Fibroblast of villous mesenchyme (primary cell): ENCODE measurements at places on chromosomes 1 and 21.

DNA sequence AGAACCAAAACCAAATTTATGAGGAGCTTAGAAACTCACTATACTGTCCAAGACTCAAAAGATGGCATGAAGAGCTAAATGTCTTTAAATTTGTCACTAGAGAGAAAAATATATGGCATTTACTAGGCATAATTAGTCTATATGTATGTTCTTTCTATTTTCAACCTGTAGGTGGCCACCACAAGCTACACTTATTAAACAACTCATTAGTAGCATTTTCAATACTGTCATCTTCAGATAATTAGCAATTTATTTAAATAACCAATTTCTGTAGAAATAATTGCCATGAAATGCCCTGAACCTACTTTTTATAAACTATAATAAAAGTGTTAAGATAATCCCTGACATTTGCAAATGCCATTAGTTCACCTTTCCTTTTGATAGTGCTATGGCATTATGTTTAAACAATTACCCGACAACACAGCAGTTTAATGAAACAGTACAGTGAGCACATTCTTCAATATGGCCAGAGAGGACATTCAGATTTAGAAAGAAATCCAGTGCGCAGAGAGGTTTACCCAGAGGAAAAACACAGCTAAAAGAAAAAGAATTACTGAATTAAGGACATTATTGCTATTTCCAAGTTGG, 522.5 kb downstream of the PTBP2 start:
- peak; percentile 37 for DNase-seq

DNA sequence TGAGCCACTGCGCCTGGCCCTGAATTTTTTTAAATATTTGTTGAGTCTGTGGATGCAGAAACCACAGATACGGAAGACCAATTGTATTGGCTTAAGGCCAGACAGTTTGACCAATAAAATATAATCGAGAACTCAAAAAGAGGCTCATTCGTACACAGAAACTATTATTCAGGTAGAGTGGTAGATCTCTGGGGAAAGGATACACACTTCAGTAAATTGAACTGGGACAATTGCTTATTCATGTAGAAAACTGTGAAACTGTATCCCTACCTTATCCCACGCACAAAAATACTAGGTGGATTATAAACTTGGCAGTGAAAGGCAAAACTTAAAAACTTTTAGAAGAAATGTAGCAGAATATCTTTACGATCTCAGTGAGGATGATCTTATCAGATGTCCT, 25.0 kb upstream of the SHE start:
- no peak for DNase-seq

- no peak for DNase-seq
These were observed 19.0 kb downstream of the CYP4B1 start for GRCh38 chr1:46817814-46818213.

- DNase-seq = peak; percentile 67
These were observed 7.3 kb downstream of the SYNC start for GRCh38 chr1:32695098-32695904.

DNA sequence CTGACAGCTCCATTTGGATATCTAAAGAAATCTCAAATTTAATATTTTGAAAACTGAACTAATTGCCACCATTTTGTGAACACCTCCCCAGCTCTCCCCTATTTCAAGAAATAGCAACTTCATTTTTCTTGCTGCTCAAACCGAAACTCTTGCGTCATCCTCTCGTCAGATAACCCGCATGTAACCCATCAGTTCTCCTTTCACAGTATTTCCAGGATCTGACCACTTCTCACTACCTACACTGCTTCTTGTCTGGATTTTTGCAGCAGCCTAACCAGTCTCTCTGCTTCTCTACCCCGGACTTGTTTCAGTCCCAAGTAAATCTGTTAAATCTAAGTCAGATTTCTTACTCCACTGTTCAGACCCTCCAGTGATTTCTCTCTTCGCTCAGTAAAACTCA, 75.6 kb downstream of the MTR start:
- no peak for DNase-seq

- peak; percentile 43 for DNase-seq
These were observed 24.0 kb upstream of the PADI6 start for GRCh38 chr1:17347769-17348592.

DNA sequence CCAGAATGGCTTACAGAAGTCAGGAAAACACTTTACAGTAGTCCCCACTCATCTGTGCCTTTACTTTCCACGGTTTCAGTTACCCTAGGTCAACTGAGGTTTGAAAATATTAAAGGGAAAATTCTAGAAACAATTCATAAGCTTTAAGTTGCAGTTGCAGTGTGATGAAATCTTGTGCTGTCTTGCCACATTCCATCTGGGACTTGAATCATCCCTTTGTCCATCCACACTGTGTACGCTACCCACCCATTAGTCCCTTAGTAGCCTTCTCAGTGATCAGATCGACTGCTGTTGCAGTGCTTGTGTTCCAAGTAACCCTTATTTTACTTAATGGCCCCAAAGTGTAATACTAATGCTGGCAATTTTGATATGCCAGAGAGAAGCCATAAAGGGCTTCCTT, 30.5 kb downstream of the ZCCHC17 start:
- peak; percentile 69 for DNase-seq

GRCh38 chr1:226650236-226650841, 88.7 kb downstream of the ITPKB start:
- no peak for DNase-seq

DNA sequence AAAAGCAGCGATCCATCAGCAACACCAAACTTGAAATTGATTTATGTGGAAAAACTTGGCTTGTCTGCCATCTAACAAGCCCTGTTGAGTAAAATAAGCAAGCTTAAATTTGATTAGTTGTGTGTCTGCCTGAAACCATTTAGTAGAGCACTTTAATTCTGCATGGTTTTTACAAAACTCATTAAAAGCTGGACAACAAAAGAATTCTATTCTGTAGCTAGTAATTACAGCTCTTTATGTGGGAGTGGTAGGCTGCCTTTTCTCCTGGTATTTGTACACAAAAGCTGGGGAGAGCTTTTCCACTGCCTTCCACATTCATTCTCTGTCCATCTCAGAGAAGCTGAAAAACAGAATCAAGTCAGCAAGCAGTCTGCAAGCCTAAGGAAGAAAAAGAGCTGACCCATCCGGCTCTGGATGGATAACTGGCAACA, 1.7 kb downstream of the ETS2 start:
- DNase-seq = no peak

DNA sequence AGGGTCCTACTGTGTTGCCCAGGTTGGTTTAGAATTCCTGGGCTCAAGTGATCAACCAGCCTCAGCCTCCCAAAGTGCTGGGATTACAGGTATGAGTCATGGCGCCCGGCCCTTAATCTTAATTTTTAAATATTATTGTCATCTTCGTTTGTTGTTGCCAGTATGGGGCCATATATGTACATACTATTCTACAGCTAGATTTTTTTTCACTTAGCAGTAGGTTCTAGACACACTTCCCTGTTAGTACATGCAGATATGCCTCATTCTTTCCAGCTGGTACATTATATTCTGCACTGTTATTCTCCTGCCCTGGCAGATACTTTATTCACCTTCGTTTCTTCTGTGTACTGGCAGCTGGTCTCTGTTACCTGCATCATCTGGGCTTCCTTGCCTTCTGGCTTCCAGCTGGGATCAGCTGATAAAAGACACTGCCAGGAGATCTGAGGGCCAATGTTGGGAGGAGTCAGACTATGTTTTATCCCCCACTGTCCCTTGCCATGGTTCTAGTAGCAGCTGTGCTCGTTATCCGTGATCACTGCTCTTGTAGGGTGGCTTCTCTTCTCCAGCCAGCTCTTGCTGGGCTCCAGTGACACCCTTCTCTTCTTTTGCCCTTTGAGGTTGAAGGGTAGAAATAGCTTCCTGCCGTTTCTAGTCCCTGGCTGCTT, 24.7 kb downstream of the ST3GAL3 start:
- no peak for DNase-seq

DNA sequence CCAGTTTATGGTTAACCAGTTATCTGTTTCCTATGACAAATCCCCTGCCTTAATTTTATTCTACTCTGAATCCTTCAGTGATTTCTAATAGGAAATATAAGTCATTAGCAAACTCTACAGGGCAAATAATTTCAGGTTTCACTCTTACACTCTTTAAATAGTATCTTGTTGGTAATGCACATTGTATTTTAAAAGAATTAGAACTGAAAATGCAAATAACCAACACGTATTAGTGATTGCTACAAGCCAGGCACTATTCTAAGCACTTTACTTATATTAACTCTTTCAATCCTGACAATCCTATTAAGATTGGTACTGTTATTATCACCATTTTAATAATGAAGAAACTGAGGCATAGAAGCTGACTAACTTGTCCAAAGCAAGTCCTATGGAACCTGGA, 48.3 kb upstream of the LHX8 start:
- DNase-seq = no peak

DNA sequence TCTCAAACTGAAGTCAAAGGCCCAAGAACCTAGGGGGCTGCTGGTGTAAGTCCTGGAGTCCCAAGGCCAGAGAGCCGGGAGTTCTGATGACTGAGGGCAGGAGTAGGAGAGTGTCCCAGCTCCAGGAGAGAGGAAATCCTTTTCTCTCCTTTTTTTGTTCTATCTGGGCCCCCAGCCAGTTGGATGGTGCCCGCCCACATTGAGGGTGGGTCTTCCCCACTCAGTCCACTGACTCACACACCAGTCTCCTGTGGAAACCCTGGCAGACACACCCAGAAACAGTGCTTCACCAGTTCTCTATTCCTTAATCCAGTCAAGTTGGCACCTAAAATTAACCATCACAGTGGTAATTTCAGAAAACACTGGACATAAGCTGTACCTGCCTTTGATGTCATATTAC, 12.7 kb upstream of the WDR26 start:
- DNase-seq = peak; percentile 28

- peak; percentile 96 for DNase-seq
These were observed 24.7 kb upstream of the ATP5PO start for GRCh38 chr21:33940164-33940880.

- no peak for DNase-seq
These were observed 16.7 kb downstream of the MEAF6 start for GRCh38 chr1:37497832-37498231.

DNA sequence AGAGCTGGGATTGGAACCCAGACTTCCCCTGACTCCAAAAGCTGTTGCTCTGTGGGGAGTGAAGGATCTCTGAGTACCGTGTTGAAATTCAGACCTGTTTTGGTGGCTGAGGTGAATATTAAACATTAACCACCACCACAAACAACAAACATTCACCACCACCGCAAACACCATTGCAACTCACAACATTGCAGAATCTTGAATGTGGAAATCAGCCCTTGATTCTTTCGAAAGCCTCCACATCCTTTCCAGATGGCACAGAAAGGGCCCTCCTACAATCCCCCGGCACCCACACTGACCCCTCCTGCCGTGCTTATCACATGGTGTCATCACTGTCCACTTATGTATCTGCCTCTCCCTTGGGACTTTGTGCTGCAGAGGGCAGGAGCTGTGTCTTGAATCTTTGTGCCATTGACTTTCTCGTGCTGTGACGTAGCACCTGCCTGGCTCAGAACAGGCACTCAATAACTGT, 1.4 kb downstream of the CDA start:
- peak; percentile 92 for DNase-seq
